Activated T-helper 1 cell treated with anti-CD3 and anti-CD28 coated beads, Interleukin-12 subunit alpha, Interleukin-12 subunit beta, Interleukin-2, Interleukin-4 antibody, amounts not matched to agents 30 ng/mL and 10 ng/mL and 1 ng/mL, durations not matched to agents 14 hours and 24 hours and 36 hours (primary cell): ENCODE measurements at places on chromosomes 4 and X. TPM values are rescaled to one million over a fixed set of nuclear protein-coding genes. Genes with fewer than 3 reads are reported as not detected.

The GJB1 gene
- not detected in 2 replicates for total RNA-seq

The BTK gene
- not detected in 2 replicates for total RNA-seq

The PDLIM3 gene
- total RNA-seq = not detected in 2 replicates

The NPY1R gene
- not detected in 2 replicates for total RNA-seq

The GPR119 gene
- total RNA-seq = not detected in 2 replicates

The PNCK gene
- total RNA-seq = 0.15 TPM in 1 of 2 replicates, not detected in the other

The GLUD2 gene
- 0.67 and 0.71 TPM in 2 replicates for total RNA-seq

The GUCY1A1 gene
- total RNA-seq = 0.08 TPM in 1 of 2 replicates, not detected in the other

The NCAPG gene
- 43.7 and 46.3 TPM in 2 replicates for total RNA-seq

The SLC34A2 gene
- total RNA-seq = not detected in 2 replicates

The CTAG1B gene
- not detected in 2 replicates for total RNA-seq

The LINC00632 gene
- total RNA-seq = 3.3 and 4.1 TPM in 2 replicates

The COL4A6 gene
- total RNA-seq = not detected in 2 replicates

The PRMT9 gene
- 6.8 and 7.4 TPM in 2 replicates for total RNA-seq

The GPR34 gene
- 0.66 and 1.2 TPM in 2 replicates for total RNA-seq

The PLAC1 gene
- total RNA-seq = not detected in 2 replicates

The GNRHR gene
- total RNA-seq = not detected in 2 replicates

The TRIM60 gene
- total RNA-seq = not detected in 2 replicates

The CYBB gene
- not detected in 2 replicates for total RNA-seq

The BEX2 gene
- 3.5 and 3.7 TPM in 2 replicates for total RNA-seq

The ITIH6 gene
- total RNA-seq = not detected in 2 replicates

The MCF2 gene
- total RNA-seq = 0.34 and 0.52 TPM in 2 replicates

The PHOX2B gene
- total RNA-seq = not detected in 2 replicates

The IQSEC2 gene
- total RNA-seq = 0.26 and 0.27 TPM in 2 replicates

The GIMD1 gene
- not detected in 2 replicates for total RNA-seq

The STS gene
- 1.1 and 1.2 TPM in 2 replicates for total RNA-seq

The LDB2 gene
- not detected in 2 replicates for total RNA-seq

The POF1B gene
- total RNA-seq = 0.05 and 0.12 TPM in 2 replicates

The CXCL6 gene
- total RNA-seq = not detected in 2 replicates

The AGTR2 gene
- total RNA-seq = not detected in 2 replicates

The IDH3G gene
- total RNA-seq = 68.4 and 69.7 TPM in 2 replicates

The ZCCHC4 gene
- total RNA-seq = 13.5 and 15.3 TPM in 2 replicates

The CYP2U1 gene
- 1.1 and 1.5 TPM in 2 replicates for total RNA-seq

The TREX2 gene
- total RNA-seq = 0.83 and 1.3 TPM in 2 replicates

The UGT2B11 gene
- total RNA-seq = not detected in 2 replicates

The GAGE12J gene
- not detected in 2 replicates for total RNA-seq

The CETN2 gene
- 9.0 and 9.8 TPM in 2 replicates for total RNA-seq

The CSAG1 gene
- not detected in 2 replicates for total RNA-seq

The PLXNB3 gene
- total RNA-seq = 0.21 and 0.81 TPM in 2 replicates

The HELT gene
- not detected in 2 replicates for total RNA-seq

The RBMXL3 gene
- total RNA-seq = not detected in 2 replicates

The TLR1 gene
- 1.9 and 2.7 TPM in 2 replicates for total RNA-seq

The MAGED4 gene
- not detected in 2 replicates for total RNA-seq

The SORCS2 gene
- total RNA-seq = not detected in 2 replicates

The GLRA2 gene
- total RNA-seq = not detected in 2 replicates

The TMSB15C gene
- total RNA-seq = 3.4 and 4.3 TPM in 2 replicates

The P2RY8 gene
- 20.4 and 21.8 TPM in 2 replicates for total RNA-seq

The KDR gene
- total RNA-seq = not detected in 2 replicates

The GAB1 gene
- total RNA-seq = 0.66 and 1.4 TPM in 2 replicates

The RHOXF2B gene
- not detected in 2 replicates for total RNA-seq

The F8A3 gene
- total RNA-seq = 27.1 and 27.4 TPM in 2 replicates

The GRSF1 gene
- total RNA-seq = 124 and 133 TPM in 2 replicates

The TMEM150C gene
- not detected in 2 replicates for total RNA-seq

The FMR1NB gene
- total RNA-seq = not detected in 2 replicates

The YY2 gene
- total RNA-seq = 2.2 and 2.3 TPM in 2 replicates

The NEXMIF gene
- total RNA-seq = 0.27 and 0.36 TPM in 2 replicates

The AKAP14 gene
- not detected in 2 replicates for total RNA-seq

The DGKQ gene
- 17.8 and 18.0 TPM in 2 replicates for total RNA-seq

The GABRE gene
- not detected in 2 replicates for total RNA-seq
